ENCODE measurements at places on chromosomes 5 and 9.

GRCh38 chr9:3916984-3917383 is 382.9 kb downstream of the GLIS3 start:
- DNase-seq: no peak

- no peak for DNase-seq
These were observed 71.9 kb downstream of the CDK5RAP2 start for GRCh38 chr9:120507936-120508510.

DNA sequence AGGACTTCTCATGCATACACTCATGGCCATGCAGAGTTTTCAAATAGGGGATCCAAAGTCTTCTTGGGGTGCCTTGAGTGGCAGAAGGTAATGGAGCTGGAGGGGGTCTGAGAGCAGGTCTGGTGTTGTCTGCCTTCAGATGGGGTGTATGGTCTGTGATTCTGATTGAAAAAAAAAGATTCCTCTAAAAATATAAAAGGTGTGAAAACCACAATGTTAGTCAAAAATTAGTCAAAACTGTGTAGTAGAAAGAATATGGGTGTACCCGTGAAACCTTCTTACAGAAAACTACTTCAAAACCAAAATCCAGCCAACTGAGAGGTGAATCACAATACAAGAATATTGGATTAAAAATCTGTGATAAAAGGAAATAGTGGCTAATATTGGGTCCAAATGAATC is 20.1 kb downstream of the DOCK2 start:
- DNase-seq: no peak

DNA sequence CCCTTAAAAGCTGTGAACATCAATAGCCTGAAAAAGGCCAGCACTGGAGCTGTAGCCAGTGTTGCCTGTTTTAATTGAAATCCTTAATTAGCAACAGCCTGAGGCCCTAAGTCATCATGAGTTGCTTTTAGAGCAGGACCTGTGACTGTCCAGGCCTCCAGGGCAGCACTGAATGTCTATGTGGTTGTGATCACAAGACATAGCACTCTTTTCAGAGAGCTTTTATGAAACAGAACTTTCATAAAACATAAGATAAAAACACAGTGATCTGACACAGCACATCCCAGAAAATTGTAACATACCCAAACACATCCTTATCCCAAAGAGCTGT is 85.5 kb upstream of the MYO10 start:
- DNase-seq: no peak

DNA sequence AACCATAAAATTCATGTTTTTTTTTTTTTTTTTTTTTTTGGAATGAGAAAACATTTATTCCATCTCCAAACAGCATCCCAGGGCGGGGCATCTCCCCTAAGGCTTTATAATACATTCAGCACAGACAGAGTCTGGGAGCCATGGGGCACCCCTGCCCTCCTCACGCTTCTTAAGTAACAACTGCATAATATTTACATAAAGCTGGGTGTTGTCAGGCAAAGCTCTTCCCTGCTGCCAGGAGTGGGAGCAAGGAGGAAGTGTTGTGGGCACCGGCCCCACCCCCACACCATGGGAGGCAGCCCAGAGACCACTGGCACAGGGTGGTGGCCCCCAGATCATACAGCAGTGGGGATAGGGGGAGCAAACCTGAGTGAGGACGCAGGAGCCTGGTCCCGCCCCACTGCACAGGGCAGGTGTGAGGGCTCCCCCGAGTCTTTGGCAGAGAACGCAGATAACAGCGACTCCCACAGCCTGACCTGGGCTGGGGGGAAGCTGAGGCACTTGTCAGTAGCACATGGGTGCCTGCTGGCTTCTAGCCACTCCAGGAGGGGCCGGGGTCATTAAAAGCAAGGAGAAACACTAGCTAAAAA is 86.1 kb upstream of the CEP78 start:
- no peak for DNase-seq
